Hepatic stellate cell (primary cell): ENCODE measurements at places on chromosomes 6 and 20.

DNA sequence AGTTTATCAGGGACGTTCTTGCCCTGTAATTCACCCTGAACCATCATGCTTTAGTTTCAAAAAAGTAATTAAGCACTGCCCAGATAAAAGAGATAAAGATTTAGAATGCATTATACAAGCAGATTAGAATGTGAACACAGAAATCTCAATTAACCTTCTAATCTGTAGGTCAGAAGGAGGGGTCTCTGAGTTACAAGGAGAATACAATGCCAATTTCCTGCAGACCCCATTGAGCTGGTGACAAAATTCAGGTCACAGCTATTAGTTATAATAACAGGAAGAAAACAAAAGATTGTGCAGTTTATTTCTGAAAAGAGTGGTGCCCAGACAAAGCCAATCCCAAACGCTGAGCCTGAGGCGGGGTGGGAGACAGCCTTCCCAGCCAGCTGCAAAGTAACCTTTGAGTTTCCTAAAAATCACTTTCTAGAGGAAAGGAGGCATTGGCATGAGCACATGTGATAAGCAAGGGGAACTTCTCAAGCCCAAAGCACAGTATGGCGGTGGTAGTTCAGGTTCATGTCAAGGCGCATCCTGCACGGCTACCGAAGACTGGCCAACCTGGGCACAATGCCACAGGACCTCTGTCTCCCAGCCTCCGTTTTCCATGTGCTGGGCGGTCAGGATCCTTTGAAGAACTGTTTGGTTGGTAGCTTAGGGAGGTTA lies 192.5 kb downstream of the TTLL2 start:
- DNase-seq = no peak

- DNase-seq = no peak
Observed at GRCh38 chr6:78611102-78611620, 256.2 kb upstream of the IRAK1BP1 start.

- DNase-seq = no peak
Observed at GRCh38 chr6:148611213-148611612, 135.6 kb upstream of the UST start.

GRCh38 chr6:166194914-166195859 lies 27.5 kb upstream of the TBXT start:
- no peak for DNase-seq

DNA sequence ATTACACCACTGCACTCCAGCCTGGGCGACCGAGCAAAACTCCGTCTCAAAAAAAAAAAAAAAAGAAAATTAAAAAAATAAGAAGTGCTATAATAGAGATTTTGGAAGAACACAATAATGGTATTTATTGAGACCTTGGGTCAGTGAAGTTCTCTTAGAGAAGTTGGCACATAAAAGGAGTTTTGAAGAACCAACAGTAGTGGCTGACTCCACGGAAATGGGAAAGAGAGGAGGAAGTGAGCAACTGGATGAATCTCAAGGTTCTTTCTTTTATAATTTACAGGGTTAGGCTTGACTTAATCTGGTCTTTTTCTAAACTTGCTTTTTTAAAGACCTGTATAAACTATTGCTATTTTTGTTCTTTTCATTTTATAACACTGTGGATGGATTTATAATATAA lies 52.8 kb downstream of the TOMM6 start:
- no peak for DNase-seq

DNA sequence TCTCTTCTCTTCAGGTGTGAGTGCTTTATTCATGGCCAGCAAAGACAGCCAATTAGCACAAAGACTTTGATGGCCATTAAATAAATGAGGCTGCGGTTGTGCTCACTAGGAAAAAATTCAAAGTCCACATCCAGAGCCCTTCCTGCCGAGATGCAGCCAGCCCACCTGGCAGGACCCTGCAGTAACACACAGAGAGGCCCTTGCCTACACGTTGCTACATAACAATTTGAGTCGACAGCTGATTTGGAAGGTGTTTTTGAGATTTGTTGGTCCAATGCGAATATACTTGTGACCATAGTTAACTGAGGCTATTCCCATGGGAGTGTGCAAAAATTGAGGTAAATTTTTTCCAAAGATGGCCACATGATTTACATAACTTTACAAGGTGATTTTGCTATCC lies 605.4 kb upstream of the HTR1E start:
- no peak for DNase-seq

DNA sequence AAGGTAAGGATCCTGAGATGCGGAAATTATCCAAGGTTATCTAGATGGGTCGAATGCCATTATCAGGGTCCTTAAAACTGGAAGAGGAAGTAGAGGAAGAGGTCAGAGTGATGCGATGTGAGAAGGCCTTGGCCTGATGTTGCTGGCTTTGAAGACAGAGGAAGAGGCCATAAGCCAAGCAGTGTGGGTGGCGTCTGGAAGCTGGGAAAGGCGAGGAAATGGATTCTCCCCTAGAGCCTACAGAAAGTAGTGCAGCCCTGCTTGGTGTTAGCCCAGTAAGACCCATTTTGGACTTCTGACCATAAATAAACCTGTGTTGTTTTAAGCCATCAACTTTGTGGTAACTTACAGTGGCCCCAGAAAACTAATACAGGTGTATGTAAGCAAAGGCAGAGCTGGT lies 2.0 kb downstream of the SRXN1 start:
- no peak for DNase-seq

GRCh38 chr6:116575227-116575626 lies 3.9 kb downstream of the RWDD1 start:
- no peak for DNase-seq

DNA sequence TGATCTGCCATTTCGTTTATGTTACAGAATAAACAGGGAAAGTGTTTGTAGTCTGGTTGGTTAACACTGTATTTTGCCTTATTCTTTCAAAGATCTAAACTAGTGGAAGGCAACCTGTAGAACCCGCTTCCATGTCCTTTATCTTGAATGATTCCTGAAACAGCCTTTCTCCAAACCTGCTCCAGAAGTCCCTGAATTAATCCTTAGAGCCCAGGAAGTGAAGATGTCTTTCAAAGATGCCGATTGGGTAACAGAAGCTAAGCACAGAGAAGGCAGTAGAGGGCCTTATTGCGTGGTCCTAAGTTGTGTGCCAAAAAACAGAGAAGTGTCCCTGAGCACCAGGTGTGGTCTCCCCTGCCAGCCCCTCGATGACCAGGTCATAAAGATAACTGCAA lies 19.2 kb upstream of the ZSCAN16 start:
- peak; percentile 19 for DNase-seq

GRCh38 chr20:49384437-49385434 lies 97.7 kb downstream of the KCNB1 start:
- DNase-seq = no peak

DNA sequence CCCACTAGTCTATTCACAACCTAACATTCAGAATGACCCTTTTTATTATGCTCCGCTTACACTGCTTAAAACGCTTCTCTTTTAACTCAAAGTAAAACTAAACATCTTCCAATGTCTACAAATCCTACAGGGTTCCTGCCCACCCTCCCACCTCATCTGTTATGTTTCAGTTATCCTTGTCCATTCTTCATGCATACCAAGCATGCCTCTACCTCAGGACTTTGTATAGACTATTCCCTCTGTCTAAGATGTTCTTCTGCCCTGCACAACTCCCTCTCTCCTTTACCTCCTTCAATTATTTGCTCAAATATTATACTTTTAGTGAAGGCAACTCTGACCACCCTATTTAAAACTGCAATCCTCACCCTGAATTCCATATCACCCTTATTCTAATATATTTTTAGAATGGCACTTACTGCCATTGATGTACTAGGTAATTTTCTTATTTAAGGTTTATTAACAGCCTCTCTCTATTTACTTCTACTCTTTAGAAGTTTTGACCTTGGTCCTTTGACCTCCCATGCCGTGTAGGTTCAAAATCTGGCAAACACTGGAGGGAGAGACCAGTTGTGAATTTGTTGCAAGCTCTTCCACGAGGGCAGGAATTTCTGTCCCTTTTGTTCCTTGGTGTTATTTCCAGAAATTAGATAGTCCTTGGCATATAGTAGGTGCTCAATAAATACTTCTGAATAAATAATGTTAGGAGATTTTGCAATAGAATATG lies 111.8 kb downstream of the CHD6 start:
- DNase-seq = no peak

DNA sequence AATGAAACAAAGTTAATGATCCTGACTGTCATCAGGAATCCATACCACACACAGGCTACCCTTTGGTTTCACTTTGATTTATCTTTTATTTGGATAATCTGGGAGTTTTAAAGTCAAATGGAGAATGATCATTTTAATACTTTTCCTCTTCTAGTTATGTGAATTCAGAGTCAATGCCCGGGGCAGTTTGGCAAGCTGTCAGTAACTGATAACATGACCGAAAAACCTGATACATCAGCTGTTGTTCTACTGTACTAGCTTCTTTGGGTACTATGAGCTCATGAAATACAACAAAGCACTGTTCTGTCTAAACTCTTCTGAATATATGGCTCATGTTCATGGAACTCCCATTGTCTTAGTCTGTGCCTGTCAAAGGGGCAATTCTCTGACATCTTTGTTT lies 30.2 kb downstream of the KLHL31 start:
- DNase-seq = no peak

DNA sequence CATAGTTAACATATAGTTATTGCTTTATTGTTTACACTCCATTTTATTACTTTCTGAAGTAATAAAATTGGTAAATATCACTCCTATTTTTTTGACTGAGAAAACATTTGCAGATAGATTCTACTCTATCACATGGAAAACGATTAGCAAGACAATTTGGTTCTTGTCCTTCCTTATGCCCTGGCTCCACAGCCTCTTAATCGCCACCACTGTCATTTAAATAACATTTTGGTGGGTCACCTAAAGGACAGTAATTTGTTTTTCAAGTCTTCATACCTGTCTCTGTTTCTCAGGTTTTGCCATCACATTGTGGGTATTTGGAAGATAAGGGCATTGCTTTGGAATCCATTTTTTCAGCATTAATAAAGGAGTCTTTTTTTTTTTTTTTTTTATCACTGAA lies 521.5 kb upstream of the IRAK1BP1 start:
- no peak for DNase-seq

DNA sequence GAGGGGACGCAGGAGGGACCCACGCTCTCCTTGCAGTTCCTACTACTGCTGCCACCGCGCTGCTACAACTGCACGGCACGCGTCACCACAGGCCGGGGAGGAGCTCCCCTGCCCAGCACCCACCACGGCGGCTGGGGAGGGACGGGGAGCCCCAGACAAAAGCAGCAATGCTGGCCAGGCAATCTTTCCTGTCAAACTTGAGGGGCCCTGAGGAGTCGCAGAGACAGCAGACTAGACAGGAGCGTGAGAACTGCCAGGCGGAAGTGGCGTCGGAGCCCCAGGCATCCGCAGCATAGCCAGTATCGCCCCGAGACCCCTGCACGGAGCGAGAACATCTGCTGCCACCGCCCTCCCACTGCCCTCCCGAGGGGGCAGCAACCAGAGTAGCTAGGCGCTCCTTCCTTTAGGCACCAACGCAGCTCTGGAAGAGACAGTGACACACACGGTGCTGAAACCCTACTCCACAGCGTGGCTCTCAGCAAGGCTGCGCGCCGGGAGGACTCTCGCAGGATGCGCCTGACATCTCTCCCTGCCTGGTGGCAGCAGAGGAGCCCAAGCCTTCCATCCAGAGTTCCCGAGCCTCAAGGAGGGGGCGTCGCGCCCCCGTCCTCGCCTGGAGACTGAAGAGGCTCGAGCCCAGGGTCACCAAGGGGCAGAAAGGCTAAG lies 2.2 kb downstream of the TAF4 start:
- DNase-seq = peak; percentile 73

- DNase-seq = no peak
Observed at GRCh38 chr20:9551808-9552550, 37.6 kb downstream of the LAMP5 start.

DNA sequence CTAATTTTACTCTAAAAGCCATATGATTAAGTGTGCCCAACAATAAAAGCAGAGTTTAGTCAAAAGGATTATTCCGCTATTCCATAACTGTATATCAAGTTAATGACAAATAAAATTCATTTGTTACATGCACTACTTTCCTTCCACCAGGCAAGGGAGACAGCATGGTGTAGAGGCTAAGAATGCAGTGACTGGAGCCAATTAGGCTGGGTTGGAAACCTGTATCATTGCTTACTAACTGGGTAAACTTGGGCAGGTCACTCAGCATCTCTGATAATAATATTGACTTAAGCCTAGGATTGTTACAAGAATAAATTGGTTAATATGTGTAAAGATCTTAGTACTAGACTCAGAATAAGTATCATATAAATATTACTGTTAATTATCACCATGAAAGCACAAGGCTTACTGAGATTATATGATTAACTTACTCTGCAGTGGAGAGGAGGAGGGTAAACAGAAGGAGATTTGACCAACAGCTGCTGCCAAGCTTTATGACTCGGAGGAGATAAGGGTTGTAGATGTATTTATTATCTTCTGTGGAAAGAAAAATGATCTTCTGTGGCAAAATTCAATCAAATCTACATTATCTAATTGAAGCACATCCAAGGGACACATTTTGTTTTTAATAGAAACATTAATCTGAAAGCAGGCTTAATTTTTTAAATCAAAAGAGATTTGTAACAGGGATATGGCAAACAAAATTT lies 1459.9 kb downstream of the GRIK2 start:
- DNase-seq = no peak

DNA sequence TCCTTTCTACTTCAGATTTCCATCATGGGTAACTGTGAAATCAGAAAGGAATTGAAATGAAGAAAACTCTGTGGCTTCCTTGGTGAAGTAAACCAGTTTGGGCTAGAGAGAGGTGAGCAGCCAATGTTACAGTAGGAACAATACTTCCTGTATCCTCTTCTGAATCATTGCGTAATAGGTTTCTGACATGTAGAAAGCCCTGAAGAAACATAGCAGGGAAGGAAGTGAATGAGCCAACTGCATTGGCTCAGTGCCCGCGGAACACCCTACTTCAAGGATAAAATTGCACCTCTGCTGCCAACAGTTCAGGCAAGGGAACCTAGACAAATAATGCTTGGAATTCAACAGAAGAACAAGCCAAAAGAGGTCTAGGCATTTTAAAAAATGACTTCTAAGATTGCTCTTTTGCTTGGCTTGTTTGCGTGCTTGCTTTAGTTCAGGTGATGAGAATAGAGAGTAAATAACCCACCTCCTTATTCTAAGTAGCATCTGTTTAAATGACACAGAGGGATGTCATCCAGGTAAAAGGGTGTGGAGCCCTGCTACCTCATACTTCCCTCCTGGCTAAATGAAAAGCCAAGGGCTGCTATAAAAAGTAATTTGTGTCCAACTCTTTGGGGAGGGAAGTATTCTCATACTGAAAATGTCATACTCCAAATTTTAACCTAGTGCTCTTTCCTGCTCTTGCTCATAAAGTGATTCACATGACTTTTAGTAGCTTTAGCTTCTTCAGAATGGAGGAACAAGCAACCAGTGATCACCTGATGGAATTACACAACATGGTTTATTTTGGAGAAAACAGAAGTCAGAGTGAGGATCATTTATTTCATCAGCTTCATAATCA lies 30.0 kb upstream of the AKIRIN2 start:
- DNase-seq = peak; percentile 59

- DNase-seq = no peak
Observed at GRCh38 chr6:3359973-3360726, 96.7 kb downstream of the SLC22A23 start.

- DNase-seq = no peak
Observed at GRCh38 chr6:158154816-158155215, 13.2 kb downstream of the SERAC1 start.

- no peak for DNase-seq
Observed at GRCh38 chr20:51380401-51381385, 161.8 kb downstream of the NFATC2 start.

- no peak for DNase-seq
Observed at GRCh38 chr20:24444526-24445190, 24.8 kb upstream of the SYNDIG1 start.

GRCh38 chr6:119978274-119978889 lies 628.8 kb upstream of the MAN1A1 start:
- DNase-seq = peak; percentile 2

- no peak for DNase-seq
Observed at GRCh38 chr6:162974685-162975084, 246.9 kb downstream of the PACRG start.

- DNase-seq = peak; percentile 86
Observed at GRCh38 chr20:51365670-51366069, 176.8 kb downstream of the NFATC2 start.
